ENCODE measurements at places on chromosomes 11 and 22. TPM values are rescaled to one million over a fixed set of nuclear protein-coding genes. Genes with fewer than 3 reads are reported as not detected.

DNA sequence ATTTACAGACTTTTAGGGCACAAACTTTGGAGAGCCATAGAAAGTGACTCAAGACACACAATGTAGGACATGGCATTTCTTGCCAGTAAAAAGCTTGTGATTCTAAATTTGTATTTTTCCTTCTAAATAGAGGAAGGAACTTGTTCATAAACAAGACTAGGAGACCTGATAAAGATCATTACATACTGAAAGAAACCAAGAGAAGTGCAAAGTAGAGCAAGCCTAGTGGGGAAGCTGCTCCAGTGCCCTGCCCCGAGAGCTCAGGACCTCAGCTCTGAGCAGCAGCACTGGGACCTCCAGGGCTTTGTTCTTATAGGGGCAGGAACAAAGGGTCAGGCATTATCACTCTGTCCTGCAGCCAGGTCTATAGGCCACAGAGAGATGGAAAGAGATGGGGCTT is 7.2 kb downstream of the IRAG1 start:
- DNase-seq: no peak

GRCh38 chr11:78684377-78684776 is 109.7 kb upstream of the NARS2 start:
- no peak for DNase-seq

Gene HEPN1
- not detected for polyA plus RNA-seq

Gene LRRC56
- 0.72 TPM for polyA plus RNA-seq

Gene TIGD3
- polyA plus RNA-seq: not detected

Data from GM23248 (cell line).